Fibroblast of skin of abdomen (primary cell): ENCODE measurements at places on chromosomes 5 and 9.

GRCh38 chr9:82183181-82183860 is 194.7 kb downstream of the SPATA31D1 start:
- no peak for DNase-seq

DNA sequence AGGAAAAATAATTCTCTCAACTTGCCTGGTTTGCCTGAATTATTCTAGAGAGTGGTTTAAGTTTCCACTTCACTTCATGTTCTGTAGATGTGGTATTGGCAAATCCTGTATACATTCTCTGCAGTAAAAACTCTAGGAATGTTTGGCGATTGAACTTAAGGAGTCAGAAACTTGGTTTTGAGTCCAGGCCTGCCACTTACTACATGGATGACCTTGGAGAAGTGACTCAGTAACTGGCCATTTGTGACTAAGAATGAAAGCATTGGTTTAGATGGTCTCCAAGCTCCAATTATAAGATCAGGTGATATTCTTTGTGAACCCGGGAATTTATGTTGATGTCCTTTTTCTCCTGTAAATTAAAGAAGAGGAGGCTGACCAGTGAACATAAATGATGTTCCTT is 233.8 kb downstream of the GAS1 start:
- DNase-seq, result peak; percentile 90

GRCh38 chr9:567128-567746 is 274.3 kb upstream of the DMRT1 start:
- DNase-seq, result no peak

DNA sequence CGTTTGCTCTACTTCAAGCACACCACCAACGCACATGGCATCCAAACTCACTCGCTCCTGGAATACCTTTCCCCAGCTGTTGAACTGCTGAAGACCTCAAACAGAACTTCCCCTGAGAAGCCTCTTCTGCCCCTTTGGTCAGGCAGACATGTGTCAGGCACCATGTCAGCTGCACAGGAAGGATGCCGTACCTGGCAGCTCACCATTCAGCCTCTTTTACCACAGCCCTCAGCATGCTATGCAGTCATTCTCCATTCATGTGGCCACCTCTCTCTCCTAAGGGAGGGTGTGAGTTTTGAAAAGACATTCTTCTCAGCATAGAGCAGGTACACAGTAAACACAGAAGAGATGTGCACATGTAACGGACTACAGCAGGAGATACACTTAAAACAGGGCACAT is 14.2 kb downstream of the IL4 start:
- DNase-seq, result no peak

- DNase-seq, result no peak
Observed at GRCh38 chr5:176458904-176459561, 10.8 kb downstream of the FAF2 start.

- DNase-seq, result no peak
Observed at GRCh38 chr5:115490596-115490995, 54.0 kb downstream of the FEM1C start.

DNA sequence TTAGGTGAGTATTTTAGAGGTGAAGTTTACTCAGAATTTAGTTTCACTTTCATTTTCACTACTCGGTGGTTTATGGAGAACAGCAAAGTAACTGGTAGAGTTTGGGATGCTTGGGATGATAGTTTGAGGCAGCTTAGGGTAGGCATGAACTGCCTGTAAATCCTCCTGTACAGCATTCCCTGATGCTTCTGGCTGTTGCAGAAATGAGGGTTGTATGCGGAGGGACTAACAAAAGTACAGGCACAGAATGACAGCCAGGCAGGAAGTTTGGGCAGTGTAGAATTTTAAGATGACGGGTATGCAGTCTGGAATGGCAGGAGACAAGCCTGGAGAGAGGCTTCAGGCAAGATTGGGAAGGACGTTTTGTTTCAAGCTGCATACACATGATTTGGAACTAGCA is 48.0 kb upstream of the FAM120AOS start:
- DNase-seq, result no peak

GRCh38 chr5:95959888-95960666 is 1.6 kb downstream of the ELL2 start:
- DNase-seq, result peak; percentile 27

DNA sequence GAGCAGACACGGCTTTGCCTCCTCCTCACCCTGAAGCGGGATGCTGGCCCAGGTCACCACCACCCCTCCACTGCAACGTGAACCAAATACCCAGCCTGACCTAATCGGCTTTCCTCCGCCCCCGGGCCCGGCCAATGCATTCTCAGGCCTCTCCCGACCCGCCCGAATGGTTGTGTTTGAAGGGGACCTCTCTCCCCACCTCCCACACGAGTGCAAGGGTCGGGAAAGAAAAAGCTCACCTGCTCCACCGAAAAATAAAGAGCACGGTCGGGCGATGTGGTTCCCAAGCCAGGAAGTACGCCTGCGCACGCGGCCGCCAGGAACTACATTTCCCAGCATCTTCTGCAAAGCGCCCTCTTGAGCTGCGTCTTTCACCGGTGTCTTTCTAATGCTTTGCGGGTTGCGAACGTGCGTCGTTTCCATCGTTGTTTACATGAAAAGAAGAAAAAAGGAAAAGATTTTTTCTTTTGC is at the start of gene ZNF883:
Gene ZNF883, minus strand, starts transcription at position 282 of the 471 bp plus-strand sequence.
- DNase-seq, result peak; percentile 49

DNA sequence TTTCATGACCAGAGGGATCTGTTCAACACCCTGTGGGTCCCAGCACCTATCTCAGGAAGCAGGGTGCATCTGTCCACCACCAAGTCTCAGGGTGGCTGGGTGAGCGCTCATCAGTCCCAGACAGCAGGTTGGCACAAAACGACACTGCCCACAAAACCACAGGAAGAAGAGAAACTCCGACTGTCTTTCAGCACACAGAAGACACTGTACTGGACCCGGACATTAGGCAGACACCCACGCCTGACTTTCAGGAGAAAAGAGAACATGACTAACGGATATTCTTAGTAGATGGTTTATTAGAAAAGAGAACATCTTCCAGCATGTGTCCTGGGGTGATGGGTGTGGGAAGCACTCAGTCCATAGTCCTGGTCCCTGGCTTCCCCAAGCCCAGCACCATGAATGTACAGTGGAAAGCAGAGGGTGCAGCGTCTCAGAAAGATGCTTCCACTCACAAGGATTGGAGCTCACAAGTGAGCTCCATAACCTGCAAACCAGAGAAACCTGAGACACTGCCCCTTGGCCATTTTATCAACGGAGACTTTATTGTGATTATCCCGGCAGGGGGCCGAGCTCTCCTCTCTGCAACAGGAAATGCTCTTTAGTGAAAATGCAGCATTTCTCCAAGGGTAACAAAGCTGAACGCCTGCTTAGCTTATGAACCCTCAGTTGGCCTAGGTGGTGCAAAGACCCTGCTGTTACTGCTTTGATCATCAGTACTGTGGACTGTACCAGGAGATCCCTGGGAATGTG is 35.8 kb upstream of the LCP2 start:
- no peak for DNase-seq

DNA sequence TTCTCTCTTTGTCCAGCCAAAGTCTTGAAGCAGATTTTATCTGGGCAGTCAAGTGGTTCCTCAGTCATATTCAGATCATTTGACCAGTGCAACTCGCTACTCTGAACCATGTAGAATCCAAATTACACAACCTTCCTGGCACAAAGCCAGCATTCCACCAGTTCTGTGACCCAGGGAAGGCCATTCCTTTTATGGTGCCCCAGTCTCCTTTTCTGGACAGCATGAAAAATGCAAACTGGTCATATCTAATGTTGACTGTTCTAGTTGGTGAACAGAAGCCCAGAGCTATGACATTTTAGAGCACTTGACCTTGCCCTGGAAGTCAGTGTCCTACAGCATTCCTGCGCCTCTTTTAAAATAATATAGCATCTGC is 364.6 kb downstream of the BRINP1 start:
- DNase-seq, result peak; percentile 90

DNA sequence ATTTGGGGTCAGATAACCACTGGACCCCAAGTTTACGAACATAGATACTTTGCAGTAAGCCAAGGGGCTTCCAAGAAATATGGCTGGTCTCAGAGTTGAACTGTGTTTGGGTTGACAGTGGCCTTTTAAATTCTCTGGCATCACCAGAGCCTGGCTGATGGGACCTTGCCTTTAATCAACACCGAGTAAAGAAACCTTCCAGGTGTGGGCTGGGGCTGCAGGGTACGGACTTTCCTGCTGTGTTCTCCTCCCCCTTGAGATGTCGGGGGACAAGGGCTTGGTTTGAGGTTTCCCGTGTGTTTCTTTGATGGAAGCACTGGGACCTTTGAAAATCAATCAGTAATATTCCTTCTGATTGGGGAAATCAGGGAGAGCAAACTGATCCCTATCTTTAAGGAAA is 140.1 kb downstream of the MTX3 start:
- no peak for DNase-seq

DNA sequence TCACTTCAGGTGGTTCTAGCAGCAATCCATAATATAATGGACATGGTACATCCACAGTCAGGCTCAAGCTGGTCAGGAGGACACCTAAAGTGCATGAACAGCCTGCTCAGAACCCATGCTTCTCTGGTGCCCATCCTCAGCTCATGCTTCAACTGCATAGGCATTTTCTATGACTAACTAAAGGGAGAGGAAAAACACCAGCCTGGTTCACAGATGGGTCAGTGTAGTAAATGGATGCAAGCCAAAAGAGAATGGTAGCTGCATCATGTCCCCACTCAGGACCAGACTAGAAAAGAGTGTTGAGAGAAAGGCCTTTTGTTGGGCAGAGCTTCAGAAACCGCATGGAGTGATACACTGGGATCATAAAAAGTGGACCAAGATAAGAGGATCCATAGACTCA is 556.6 kb downstream of the TLE1 start:
- no peak for DNase-seq

DNA sequence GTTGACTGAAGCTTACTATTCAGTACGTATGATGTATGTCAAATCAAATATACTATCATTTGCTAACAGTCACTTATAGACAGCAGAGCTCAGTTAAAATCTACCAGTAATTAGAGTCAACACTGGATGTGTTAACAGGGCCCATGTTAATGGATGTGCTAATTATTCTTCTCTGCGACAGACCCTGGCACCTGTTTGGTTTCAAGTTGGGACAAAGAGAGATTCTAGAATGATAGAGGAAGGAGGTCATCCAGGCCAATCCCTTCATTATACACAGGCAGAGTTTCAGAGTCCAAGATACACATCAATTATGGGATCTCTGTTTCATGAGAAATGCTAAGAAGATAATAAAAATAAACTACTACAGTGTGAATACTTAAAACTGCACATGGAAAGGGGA is 615.0 kb downstream of the ZNF608 start:
- DNase-seq, result no peak

GRCh38 chr9:114347675-114348074 is 18.0 kb downstream of the ORM2 start:
- no peak for DNase-seq

- DNase-seq, result peak; percentile 89
Observed at GRCh38 chr5:4584982-4585381, 555.1 kb upstream of the ADAMTS16 start.

DNA sequence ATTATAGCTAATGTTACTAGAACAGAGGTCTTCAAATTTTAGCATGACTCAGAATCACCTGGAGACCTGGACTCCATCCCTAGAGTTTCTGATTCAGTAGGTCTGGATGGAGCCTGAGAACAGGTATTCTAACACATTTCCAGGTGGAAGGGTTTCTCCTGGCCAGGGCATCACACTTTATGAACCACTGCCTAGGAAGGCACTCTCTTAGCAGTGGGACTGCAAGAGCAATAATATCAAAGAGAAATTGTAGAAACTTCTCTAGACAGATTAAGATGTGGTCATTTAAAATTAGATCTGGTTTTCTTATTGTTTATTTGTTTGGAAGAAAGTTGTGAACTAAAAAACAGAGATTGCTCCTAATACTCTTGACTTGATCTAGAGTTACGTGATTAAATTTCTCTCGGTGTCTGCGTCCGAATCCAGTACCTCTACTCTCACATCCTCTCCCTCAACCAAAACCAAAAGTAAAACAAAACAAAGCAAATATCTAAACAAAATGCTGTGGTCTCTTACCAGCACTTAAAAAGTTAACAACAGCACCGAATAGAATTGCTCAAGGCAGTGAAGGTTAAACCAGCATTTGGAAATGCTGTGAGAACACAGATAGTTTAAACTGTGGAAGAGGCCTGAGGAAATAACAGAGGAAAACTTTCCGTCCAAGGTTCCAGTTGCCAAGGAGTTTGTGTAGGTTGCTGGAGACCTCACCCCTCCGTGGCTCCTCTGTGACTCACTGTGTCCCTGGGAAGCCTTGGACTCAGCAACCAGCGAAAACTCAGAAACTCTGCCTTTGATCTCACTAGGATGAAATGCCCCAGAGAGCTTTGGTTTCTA is 193.4 kb downstream of the ARRDC3 start:
- peak; percentile 64 for DNase-seq

- DNase-seq, result peak; percentile 97
Observed at GRCh38 chr5:14105718-14106410, 37.3 kb upstream of the TRIO start.
